Kidney epithelial cell (primary cell): ENCODE measurements at places on chromosomes 5 and 9. TPM values are rescaled to one million over a fixed set of nuclear protein-coding genes. Genes with fewer than 3 reads are reported as not detected.

DNA sequence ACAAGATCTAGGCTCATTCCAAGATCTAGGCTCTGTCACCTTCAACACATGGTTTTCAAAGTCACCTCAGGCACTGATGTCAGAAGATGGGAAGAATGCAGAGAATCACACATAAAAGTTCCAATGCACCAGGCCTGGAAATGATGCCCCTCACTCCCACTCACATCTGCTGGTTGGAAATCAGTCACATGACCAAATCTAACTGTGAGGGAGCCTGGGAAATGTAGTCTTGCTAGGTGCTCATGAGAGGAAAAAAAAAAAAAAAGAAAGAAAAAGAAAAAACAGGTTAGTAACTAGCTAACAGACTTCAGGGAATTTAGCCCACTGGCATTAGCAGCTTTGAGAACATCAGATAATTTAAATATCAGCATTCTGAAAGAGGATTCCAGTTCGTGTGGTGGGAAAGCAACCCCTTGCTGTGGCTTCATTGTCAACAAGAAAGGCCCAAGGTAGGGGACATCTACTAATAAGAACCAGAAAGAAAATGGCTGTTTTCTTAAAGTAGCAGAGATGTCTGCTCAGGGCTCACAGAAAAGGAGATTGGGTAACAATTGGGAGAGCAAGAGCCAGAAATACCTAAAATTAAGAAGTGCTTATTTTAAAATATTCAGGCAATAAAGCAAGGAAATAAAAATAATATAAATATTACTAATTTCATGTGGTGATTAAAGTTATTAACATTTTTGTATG, 614.3 kb downstream of the ACTL7B start:
- DNase-seq = no peak

Gene LCN6
- not detected in 2 replicates for total RNA-seq

DNA sequence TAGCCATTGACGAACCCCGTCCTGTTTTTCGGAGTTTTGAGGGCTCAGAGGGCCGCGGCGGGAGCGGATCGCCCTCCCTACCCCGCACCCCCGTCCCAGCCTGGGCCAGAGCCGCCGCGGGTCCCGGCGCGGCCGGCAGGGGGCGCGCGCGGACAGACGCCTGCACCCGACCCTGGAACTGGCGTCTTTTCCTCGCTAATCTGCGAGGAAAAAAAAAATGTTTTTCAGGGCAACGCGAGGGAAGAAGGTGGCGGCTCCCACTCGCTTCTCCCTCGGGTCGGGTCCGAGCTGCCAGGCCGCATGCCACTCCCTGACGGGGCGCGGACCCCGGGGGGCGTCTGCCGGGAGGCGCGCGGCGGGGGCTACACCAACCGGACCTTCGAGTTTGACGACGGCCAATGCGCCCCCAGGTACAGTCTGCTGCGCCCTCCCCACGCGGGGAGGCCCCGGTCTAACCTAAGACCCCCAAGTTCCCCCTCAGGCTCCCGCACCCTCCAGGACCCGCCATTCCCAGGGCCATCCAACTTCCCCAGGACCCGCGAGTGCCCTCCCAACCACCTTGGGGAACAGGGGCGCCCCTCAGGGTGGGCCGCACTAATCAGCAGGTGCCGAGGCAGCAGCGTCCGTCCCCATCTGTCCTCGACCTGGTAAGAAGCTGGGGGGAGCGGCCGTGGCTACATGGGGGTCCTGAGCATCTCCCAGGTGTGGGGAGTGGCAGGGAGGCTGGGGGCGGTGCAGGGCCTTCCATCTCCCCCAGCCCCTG, at the start of gene KCNT1:
TSS of gene KCNT1 (plus strand) at position 227 of the 763 bp plus-strand sequence. CDS start at position 301, 74 bp downstream.
- DNase-seq = no peak

GRCh38 chr9:36119476-36119875, 17.1 kb upstream of the GLIPR2 start:
- no peak for DNase-seq

DNA sequence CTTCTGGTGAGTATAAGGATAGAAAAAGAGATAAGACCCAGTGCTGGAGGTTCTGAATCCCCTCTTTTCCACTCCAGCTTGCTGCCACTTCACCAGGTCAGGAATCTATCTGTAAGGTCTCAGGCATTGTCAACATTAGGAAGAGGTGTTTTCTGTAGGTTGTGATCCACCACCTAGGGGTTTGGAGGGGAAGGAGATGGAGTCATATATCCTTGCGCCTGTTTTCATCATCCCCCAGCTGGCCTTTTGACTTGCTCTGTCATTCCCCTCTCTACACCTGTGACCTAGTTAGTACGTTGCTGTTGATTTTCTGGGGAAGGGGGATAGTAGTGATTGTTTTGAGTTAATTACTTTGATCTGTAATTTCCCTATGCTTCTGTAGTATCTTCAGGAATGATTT, 20.5 kb downstream of the SPINK5 start:
- no peak for DNase-seq

Gene BNC2
- total RNA-seq = 0.96 and 1.5 TPM in 2 replicates

Gene ADAMTS19
- total RNA-seq = 0.21 and 0.75 TPM in 2 replicates

DNA sequence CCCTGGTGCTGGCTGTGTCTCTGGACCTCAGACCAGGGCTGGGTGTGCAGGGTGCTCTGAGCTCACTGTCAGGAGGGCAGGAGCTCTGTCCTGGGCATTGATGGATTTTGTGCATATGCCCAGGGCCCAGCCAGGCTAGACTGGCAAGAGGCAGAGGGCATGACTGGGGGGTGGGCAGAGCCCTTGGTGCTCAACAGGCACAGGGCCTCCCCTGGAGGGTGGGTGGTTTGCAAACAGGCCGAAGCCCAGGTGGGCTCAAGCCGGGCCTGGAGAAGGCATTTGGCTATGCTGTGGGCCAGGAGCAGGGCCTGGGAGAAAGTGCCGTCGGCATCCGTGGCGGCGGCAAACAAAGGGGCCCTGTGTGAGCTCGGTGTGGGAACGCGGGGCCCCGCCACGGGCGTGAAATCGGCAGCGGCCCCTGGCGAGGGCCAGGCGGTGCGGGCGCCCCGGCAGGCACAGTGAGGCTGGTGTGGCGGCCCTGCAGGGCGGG, 1.9 kb upstream of the NRARP start:
- no peak for DNase-seq

Gene ARL14EPL
- total RNA-seq = not detected in 2 replicates

Gene PPWD1
- 19.6 and 22.9 TPM in 2 replicates for total RNA-seq

DNA sequence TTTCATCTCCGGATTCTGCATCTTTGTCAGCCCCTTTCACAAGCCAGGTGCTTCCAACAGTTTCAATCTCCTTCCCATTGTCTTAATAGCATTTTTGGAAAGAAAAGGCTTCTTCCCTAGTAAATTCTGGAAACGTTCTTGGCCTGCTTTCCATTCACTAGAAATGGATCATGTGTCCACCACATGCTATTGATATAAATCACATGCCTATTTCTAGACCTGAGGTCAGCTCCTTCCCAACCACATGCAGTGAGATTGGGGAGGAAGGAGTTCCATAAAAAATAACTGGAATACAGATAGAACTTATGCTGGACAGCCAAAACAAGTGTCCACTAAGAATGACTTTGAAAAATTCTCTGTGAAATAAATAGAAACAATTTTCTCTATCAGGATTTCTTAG, 181.6 kb upstream of the TMEM161B start:
- no peak for DNase-seq

Gene MYO10
- 70.0 and 80.3 TPM in 2 replicates for total RNA-seq

GRCh38 chr5:55540024-55540423, 5.3 kb upstream of the PLPP1 start:
- DNase-seq = no peak

Gene WNT8A
- not detected in 2 replicates for total RNA-seq
